ENCODE measurements at places on chromosomes 6 and 20.
A peak's percentile ranks its signal among the peaks of the same experiment; 100 is the strongest.

DNA sequence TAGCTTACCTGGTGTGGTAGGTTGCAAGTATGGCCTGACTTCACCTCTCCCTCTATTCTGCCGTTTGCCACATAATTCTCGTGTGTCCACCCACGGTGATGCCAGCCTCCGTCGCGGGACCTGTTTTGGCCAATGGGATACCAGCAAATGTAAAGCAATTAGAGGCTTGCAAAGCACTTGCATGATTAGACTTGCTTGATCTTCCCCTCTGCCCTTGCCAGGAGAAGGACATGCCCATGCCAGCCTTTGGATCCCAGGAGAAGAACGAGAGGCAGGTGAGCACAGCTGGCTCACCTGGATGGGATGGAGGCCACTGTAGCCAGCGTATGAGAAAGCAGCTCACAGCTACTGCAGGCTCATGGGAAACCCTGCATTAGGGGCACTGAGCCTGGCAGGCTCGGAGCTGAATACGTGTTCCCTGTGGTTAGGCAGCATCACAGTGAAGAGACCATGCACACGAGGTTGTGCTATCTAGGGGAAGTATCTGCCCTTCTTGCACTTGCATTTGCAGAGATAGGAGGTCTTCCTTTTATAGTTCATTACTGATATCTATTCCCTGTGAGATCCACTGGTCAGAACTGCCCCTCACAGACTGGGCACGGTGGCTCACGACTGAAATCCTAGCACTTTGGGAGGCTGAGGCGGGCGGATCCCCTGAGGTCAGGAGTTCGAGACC is 62.4 kb downstream of the TMEM242 start:
- no peak for DNase-seq

DNA sequence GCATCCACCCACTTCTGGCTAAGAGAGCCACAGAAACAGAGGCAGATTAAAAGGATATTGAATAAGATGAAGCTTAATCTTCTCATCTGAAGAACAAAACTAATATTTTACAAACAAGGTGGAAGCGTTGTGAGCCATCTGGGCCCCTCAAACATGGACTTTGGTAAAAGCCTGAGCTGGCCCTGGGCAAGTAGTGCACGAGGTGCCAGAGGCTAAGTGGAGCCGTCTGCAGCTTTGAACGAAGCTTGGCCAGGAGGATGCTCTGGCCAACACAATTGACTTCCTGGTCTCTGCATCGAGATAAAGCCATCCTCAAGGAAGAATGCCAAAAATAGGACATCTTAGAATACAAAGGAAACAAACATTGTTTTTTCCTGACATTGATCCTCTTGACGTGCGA is 53.2 kb upstream of the PLEKHG1 start:
- no peak for DNase-seq

DNA sequence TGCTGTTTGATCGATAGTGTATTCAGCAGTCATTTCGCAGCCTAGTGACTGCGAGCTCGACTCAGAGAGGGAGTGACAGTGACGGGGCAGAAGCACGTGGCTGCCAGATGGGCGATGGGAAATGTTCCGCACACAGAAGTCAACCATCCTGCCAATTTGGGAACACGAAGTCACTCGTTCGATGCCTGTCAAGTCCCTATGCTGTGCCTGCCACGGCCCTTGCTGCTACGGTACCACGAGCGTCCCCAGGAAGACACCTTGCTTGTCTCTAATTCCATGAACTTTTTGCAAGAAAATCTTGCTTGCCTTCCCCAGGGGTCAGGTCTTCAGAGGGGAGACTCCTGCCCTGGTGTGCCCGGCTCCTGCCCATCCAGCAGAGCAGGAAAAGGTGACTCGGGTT is 17.0 kb upstream of the STX16 start:
- no peak for DNase-seq

DNA sequence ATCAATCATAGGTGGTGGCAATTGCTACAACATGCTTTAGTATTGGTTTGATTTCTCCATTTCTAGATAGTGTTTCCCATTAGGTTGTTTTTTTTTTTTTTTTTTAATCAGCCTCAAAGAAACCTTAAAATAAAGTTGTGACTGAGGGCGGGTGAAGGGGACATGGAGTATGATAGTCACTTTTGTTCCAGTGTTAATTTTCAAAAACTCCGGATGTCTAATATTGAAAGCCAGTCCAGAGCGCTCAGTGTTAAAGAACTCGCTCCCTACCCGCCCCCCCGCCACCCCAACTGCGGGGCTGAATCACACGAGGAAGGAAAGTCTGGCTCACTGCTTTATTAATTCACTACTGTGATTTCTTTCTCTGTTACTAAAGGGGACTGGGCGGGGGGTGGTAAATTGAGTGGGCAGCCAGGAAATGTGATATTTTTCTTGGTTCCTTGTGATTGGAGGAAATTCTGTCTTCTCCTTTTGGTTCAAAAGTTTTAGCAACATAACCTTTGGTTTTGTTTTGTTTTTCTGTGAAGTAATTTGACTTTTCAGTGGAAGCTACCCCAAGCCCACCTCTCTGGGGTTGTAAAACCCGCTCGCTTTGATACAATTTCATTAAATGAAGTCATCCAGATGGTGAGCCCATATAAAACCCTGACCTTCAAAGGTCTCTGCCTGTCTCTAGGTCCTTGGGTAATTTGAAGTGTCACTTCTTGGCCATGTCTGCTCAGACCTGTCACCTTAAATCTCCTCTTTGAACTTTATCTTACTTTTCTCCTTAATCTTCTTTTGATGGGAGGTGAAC is 38.0 kb downstream of the TNFAIP3 start:
- DNase-seq = peak; percentile 53

DNA sequence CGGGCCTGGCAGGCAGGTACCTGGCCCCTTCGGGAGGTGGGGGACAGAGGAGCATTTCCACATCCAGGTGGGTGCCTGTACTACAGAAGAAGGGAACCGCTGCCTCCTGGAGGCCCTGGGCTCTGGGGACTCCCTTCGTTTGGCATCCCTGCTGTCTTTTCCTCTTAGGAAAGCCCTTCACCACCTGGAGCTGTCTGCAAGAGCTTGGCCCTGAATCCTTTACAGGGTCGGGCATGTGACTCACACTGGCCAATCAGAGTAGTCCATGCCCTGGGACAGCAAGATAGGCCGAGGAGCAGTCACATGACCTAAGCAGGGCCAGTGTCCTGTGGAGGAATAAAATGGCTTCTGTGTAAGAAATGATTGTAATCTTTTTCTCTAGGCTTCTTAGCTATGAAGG is 224.9 kb downstream of the ANKRD60 start:
- no peak for DNase-seq

DNA sequence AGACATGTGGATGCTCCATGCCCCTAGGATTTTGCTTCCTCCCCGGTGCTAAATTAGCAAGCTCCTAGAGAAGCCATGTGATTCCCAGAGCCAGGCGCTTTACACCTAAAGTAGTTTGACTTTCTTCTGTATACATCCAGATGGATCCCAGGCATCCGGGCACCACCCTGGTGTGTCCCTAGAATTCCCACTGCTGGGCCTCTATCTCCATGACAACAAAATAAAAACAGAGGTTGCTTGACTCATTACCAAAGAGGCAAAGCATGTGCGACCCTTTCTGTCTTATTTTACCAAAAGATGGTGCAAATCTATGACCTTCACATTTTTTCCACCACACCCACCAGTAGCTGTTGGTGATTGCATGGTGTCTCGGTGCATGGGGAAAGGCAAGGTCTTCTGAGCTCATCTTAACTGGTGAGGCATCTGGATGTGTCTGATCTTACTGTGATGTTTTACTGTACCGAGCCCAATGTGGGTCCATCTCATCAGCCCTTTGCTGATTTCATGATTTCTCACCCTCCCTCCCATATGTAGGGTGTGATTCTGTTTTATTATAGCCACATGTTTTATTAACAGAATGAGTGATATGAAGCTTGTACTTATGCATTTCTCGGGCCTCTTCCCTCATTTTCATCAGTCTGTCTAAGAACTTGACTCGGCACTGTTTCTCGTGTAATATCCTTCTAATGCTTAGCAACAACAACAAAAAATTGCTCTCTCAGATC is 27.4 kb upstream of the VAPB start:
- peak; percentile 73 for DNase-seq

- DNase-seq = no peak
Observed at GRCh38 chr6:89139509-89140346, 6.1 kb upstream of the PM20D2 start.

GRCh38 chr20:40806929-40807820 is 118.1 kb upstream of the MAFB start:
- no peak for DNase-seq

DNA sequence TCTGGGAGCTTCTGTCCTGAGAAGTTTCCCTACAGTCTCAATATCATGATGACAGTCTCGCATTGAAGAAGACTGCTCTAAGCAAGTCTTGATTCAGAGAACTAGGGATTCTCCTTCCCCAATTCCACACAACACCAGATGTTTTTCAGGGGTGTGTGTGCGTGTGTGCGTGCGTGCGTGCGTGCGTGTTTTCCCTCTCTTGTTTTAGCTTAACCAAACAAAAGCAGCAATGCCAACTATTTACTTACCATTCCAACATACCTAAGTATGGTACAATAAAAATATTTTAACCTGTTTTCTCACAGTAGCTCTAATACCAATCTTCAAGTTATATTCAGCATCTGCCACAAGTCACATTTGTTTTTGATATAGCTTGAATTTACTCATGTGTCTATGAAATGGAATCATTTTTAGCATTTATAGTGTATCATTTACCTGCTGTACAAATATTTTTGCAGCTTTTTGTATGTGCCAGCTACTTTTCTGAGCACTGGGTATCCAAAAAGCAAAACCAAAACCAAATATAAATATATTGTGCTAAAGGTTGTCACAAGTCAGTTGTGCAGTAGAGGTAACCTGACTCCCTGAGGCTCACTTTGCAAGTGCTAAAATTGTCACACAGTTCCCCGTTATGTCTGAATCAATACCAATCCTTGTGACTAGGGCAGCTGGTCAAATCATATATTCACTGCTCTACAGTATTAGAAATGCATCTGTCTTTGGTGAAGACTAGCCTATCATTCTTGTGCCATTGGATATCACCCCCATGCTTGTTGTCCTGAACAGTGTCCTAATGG is 21.7 kb upstream of the MYLIP start:
- DNase-seq = no peak

DNA sequence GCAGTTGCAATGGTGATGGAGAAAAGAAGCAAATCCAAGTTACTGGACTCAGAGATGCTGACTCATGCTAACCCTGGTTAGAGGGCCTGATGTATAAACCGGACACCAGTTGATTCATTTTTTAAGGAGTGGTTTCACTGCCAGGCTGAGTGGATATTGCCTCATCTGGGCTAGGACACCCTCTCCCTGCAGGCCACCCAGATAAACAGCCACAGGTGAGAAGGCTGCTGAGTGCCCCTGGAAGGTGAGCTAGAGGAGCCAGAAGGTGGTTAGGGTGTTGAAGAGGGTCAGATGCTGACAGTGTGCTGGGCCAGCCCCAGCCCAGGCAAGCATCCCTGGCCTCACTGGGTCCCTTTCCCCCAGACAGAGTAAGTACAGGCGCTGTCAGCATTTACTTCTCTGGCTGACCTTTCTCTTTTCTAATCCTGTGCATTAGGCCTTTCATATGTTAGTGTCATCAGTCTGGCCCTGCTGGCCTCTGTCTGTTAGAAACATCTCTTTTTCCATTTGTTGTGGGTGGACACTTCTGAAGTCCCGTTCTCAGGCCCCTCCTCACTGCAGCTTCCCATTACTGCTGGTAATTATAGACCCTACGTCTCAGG is 13.5 kb downstream of the EPB41L1 start:
- peak; percentile 40 for DNase-seq

DNA sequence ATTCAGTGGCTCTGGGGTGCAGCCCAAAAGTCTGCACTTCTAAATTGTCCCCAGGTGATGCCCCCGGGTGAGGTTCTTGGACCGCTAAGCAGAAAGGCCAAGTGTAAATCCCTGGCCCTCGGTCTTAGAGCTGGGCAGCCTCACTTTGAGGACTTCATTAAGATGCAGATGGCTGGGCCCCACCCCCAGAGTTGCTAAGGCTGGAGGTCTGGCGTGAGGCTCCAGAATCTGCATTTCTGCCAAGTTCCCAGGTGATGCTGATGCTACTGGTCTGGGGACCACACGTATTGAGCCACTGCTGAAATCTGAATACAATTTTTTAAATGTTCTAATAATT is 735 bp upstream of the SLC23A2 start:
- no peak for DNase-seq

DNA sequence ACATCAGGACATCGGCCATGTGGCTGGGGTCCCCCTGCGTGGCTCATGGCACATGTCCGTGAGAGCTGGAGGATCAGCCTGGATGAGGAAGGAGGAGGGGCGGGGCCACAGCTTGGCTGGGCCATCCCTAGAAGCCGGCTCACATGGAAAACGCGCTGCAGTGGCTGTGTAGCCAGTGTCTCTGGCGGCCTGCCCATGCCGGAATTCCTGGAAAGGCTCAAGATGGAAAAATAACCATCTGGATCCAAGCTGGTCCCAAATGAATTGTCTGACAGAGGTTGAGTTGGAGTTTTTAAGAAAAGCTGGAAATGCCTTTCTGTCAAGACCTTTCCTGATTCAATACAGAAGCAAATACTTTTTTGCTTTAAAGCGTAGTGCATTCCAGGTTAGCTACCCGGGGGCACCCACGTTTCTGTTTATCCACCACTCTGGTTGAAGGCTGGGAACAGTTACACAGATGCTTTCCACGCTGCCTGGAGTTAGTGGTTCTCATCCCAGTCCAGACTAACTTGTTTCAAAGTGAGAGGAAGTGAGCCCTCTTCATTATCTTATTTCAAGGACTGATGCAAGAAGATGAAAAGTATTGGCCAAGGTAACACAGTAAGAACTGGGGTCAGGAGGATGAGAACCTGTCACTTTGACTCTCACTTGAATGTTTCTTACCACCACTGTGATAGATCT is 99.0 kb downstream of the GMPR start:
- DNase-seq = peak; percentile 85

GRCh38 chr6:53795340-53795701 is 516 bp downstream of the LRRC1 start:
- DNase-seq = no peak

All from AG08395 (cell line).